ENCODE measurements at places on chromosomes 3 and 15.
A peak's percentile ranks its signal among the peaks of the same experiment; 100 is the strongest.

DNA sequence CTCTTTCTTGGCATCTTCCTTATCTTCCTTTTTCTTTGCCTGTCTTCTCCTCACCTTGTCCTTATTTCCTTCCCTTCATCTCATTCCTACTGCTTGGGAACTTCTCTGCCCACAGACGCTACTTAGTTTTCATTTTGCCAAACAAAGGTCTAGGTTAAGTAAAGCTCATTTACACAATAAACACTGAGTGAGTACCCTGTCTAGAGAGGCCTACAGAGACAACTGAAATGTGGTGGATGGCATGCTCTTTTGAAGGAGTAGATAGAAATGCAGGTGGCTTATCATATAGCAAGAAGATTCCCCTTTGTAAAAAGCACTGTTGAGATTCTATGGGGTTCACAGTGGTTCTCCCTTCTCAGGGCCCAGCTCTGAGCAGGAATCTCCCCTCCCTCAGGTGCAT lies 319.0 kb downstream of the CNTN3 start:
- no peak for DNase-seq

DNA sequence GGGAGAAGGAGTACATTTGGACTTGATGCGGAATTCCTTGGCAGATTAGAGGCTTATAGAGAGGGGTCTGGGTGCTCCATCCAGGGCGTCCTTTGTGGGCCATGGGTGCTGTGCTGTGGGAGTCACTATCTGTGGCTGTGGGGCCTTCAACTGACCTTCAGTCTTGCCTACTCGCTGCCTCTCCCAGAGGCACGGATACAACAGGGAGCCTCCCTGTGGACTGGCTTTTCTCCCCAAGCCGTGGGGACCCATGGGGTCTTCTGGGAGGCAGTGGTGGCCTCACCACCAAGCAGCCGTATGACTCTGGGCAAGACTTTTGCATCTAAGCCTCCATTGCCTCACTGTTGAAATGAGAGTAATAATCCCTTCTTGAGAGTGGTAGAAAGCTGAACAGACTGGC lies 83.9 kb downstream of the PDCD6IP start:
- no peak for DNase-seq

- DNase-seq: no peak
Observed at GRCh38 chr3:121490161-121490560, 55.6 kb downstream of the POLQ start.

- DNase-seq: no peak
Observed at GRCh38 chr15:89075846-89076245, 12.4 kb upstream of the ABHD2 start.

DNA sequence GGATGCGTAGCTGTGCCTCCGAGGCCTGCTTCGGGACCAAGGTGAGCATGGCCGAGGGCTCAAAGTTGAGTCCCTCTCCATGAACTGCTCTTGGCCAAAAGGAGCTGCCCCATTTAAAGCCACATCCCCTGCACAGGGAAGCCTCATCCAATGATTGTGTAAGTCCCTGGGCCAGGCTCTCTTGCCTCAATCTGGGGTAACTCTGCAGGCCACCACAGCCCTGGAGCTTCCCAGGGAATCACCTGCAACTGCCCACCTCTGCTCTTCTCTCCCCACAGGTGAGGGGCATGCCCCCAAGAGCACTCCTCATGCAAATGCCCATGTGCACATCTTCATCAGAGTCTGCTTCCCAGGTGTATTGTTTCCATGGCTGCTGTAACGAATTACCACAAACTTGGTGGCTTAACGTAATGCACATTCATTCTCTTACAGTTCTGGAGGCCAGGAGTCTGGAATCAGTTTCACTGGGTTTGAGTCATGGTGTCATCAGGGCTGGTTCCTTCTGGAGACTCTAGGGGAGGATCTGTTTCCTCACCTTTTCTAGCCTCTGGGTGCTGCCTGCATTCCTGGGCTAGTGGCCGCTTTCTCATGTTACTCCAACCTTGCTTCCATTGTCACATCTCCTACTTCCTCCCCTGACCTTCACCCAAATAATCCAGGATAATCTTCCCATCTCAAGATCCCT lies 25.0 kb upstream of the LOXL1 start:
- DNase-seq: no peak

DNA sequence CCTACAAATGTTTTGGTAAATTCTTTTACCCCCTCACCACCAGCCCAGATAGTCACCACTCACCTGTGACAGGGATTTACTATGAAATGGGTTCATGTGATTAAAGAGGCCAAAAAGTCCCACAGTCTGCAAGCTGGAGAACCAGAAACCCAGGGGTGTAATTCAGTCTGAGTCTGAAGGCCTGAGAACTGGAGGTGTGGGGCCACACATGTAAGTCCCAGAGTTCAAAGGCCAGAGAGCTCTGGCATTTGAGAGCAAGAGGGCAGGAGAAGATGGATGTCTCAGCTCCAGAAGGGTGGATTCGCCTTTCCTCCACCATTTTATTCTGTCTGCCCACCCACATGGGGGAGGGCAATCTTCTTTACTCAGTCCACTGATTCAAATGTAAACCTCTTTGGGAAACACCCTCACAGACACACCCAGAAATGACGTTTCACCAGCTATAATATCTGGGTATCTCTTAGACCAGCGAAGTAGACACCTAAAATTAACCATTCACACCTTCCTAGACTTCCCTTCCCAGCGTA lies 11.9 kb downstream of the RTP3 start:
- no peak for DNase-seq

DNA sequence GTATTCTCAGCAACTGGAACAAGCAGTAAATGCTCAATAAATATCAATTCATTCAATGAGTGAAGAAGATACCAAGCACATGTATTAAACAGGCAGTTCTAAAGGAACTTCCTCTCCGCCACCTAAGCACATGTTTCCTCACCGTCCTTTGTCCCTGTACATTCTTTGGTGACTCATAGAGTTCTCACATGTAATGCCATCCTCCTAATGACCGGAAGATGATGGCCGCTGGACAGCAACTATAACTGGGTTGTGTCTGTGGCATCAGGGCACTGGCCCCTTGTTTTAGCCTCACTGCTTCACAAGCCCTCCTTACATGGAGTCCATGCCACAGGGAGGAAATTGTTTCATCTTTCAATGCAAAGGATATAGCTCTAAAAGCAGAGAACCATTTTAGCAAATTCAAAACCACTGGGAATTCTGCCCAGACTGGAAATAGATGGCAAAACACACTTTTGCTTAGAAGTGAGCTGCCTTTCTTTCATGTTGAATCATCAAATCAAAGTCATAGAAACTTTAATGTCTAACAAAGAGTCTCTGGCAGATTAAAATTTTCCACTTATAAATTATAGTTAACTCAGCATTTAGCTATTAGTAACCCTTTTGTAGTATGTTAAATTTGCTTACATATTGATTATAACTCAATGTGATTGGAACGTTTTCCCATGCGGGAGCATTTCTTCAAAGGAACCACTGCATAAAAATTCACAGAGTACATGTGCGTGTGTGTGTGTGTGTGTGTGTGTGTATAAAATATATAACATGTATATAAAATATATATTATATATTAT lies 74.1 kb downstream of the GAP43 start:
- no peak for DNase-seq

- DNase-seq: peak; percentile 10
Observed at GRCh38 chr15:34986771-34987480, 1.2 kb downstream of the ZNF770 start.

GRCh38 chr15:99149366-99149765 lies 44.5 kb downstream of the SYNM start:
- no peak for DNase-seq
